Anterior cingulate cortex (tissue), 58 donors: ENCODE measurements at places on chromosomes 12 and 14.

DNA sequence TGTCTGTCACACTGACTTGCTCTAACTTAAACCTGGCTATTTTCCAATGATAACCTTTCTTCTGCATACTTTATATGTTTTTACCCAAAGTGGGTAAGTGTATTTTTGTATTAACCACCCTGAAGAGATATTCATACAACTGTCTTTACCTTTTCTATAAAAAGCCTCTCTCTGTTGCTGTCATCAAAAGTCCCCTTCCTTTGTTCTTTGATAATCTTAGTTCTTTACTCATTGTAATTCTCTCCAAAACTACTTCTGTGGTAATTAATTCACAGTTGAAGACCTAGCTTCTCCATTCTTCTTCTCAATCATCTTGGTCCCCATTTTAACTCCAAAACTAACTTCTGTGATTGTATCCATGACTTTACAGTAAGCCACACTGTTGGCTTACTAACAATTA lies 479.7 kb upstream of the MGAT4C start:
- DNase-seq = no peak

DNA sequence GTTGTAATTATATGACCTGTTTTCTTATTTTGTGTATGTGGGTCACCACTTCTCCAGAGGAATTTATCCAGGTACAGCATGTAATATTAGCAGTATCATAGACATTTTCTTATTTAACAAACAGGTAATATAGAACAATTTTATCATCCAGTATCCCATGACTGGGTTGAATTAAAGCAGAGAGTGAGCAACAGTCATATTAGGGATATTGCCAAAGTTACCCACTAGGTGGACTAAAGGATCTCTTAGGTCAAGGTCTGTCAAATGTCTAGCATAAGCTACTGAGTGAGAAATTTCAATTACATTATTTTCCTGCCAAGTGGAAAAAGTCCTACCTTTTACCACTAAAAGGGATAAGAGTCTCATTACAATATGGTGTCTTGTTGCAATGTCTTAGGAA lies 62.1 kb upstream of the TRIM9 start:
- no peak for DNase-seq

DNA sequence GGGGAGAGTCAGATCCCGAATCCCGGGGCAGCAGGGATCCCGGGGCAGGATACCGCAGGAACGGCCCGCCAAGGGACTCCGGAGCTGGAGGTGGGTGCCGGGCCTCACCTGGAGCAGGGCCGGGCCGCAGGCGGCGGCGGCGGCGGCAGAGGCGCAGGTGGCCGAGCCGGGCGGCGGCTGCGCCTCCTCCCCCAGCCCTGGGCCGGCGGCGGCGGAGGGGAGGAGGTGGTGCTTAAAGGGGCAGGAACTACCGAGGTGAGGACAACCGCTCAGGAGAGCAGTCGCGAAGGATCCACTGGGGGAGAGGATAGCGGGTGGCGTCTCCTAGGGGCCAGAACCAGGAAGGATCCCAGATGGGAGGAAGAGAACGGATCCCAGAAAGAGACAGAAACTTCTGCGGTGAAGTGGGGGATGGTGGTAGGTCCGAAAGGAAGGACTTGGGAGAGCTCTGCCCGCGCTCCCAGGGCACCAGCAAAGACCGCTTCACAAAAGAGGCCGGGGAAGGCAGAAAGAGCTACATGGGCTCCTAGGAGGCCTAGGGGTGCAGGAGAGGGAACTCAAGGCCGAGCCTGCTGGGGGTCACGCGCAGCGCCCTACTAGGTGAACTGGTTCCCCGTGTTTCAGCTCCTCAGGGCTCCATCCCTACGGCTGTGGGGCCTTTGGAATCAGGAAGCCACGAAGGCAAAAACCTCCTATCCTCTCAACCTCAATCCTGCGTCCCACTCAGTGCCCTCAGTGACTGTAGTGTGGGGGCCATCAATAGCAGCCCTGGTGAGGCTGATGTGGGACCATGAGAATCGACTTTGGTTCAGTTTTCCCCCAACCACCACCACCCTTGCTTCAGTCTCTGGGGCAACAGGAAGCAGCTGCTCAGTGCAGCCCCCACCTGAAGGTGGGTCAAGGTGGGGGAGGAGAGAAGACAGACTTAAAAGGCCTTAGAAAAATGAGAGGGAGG lies 5.0 kb upstream of the BAZ2A start:
- peak; percentile 84 for DNase-seq

- no peak for DNase-seq
Measured at GRCh38 chr12:113103756-113104450, 31.7 kb downstream of the RASAL1 start.

DNA sequence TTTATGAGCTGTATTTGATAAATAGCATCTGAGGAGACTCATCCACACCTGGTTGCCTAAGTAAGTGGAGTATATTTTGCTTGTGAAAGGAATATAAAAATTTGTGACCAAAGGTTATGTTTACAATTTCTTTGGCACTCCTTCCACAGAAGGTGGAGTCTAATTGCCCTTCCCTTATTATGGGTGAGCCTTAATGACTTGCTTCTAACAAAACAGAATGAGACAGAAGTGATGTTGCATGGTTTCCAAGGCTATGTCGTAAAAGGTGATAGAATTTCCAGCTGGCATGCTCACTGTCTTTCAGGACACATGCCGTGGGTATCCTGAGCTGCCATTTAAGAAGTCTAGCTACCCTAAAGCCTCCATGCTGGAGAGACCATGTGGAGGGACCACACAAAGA lies 116.8 kb upstream of the ABCD2 start:
- no peak for DNase-seq

GRCh38 chr12:112710414-112710813 lies 81.1 kb upstream of the RPH3A start:
- no peak for DNase-seq

- no peak for DNase-seq
Measured at GRCh38 chr12:108356835-108357806, 18.0 kb upstream of the CMKLR1 start.

DNA sequence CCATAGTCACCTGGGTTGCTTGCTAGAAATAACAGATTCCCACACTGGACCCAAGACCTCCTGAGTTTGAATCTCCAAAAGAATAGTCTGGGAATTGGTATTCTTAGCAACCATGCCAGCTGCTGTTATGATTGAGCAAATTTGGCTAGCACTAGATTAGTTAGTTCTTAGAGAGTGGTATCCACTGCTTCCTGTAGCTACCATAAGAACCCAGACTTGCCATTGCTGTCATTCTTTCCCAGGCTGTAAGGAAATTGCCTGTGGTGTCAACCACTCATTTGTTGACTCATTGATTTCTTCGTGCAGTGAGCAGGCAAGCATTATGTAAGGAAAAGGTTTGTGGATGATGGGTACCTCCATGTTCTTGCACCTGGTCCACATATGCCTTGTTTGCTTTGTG lies 201.8 kb upstream of the RGS6 start:
- no peak for DNase-seq

- DNase-seq = no peak
Measured at GRCh38 chr12:122985338-122986257, 5.1 kb downstream of the ARL6IP4 start.

DNA sequence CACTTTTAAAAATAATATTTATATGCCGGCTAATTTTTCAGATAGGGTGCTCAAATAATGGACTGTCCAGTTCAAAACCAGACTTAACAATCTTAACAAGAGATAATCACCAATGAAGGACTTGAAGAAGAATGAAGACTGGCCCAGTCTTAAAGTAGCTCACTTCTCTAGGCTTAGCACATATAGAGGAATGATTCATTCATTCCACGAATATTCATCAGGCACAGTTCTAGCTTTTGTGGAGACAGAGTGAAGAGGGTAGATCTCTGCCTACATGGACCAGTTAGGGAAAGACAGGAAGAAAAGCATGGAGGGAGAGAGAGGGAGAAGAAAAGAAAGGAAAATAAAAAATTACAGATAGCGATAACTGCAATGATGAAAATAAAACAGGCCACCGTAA lies 42.8 kb upstream of the METAP2 start:
- no peak for DNase-seq

DNA sequence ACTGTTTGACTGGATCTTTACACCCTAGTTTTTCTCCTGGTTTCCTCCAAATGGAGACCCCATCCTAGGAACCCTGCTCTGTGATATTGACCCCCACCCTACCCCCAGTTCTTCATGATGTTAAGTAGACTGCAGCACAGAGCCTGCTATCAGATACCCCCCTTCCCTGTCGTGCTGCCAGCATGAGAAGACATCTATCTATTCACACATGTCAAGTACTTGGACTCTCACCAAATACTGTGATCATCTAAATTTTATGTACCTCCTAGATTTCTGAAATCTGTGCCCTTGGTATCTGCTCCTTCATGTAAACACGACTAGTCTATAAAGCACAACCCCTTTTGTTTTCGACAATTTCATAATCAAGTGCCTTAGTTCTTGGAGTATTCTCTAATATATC lies 38.9 kb downstream of the FERMT2 start:
- no peak for DNase-seq

GRCh38 chr12:28172434-28173030 lies 17.7 kb upstream of the CCDC91 start:
- no peak for DNase-seq

DNA sequence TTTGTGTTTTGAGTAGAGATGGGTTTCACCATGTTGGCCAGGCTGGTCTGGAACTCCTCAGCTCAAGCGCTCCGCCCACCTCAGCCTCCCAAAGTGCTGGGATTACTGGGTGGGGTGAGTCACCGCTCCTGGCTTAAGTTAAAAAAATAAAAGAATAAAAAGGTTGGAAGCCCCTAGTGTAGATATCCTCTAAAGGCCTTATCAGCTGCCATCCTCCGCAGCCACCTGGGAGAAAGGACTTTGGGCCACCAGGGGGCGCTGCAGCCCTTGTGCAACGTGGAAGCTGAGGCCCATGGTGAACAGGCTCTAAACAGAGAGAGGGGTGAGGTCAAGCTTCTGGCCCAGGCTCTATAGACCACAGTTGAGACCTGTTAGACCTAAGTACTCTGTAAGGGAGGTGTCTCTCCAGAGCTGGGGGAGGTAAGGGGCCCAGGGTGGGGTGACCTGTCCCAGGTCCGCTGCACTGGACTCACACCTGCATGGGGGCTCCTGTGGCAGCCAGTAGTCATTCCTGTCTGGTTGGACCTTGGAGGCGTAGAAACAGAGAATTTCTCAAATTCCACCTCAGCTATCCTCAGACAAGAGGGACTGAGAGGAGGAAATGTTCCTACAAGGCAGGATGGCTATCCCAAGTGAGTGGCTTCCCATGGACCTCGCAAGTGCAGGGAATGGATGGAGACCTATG lies 14.0 kb upstream of the RACGAP1 start:
- peak; percentile 52 for DNase-seq

- no peak for DNase-seq
Measured at GRCh38 chr12:21659383-21659782, 1.7 kb upstream of the LDHB start.

DNA sequence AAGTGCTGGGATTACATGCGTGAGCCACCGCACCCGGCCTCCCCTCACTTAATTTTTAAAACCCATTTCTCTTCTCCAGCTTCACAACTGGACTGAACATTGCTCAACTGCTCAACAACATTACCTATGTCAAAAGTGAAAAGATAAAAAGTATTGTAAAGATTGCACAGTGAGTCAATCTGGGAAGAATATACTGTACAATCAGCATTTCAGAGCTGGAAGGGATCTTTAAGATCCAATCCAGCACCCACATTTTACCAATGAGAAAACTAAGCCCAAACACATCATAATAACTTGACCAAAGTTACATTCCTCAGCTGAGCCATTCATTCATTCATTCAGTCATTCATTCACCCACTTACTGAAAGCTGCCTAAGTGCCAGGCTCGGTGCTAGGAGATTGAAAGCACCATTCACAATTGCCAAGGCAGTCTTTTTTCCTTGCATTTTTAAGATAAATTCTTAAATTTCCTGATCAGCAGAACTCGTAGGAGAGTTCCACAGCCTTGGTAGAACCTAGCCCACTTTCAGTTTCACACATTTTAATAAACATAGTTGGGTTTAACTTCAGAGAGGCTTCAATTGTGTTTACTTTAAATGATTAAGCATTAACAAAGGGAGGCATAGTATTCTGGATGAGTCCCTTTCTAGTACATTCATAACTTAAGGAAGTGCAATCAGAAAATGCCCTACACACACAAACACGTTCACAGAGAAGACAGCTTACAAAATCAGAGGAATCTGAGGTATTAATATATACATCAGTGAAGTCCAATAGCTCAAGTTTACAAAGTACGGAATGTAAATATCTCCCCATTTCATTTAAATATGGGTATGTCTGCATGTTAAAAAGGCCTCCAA lies 3.0 kb downstream of the GALNT4 start:
- no peak for DNase-seq

DNA sequence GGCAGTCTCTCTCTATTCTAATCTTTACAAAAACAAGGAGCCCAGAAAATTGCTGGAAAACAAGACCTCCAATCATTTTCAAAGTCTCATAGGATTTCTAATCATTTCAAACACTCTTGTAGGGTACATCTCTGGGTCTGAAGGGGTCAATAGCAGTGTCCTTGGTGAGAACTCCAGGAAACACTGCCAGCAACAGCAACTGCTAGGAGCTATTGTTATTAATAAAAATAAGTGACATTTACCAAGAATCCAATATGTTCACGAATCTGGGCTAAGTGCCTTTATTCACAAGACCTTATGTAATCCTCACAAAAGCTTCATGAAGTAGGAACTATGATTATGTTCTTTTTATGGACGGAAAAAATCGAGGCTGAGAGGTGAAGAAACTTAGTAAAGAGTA lies 72.8 kb downstream of the TTC7B start:
- no peak for DNase-seq

DNA sequence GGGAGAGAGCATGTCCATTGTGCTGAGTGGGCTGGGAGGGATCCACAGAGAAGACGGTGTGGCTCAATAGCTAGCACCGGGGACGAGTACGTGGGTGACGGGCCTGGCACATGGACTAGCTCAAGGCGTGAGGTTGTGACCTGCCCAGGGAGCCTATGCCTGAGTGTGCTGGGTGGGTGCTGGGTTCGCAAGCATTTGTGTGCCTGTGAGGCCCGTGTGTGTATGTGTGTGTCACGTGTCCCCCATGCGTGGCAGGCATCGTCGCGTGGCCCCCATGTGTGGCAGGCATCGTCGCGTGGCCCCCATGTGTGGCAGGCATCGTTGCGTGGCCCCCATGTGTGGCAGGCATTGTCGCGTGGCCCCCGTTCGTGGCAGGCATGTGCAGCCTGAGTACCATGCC lies 109.2 kb downstream of the TMEM121 start:
- no peak for DNase-seq

DNA sequence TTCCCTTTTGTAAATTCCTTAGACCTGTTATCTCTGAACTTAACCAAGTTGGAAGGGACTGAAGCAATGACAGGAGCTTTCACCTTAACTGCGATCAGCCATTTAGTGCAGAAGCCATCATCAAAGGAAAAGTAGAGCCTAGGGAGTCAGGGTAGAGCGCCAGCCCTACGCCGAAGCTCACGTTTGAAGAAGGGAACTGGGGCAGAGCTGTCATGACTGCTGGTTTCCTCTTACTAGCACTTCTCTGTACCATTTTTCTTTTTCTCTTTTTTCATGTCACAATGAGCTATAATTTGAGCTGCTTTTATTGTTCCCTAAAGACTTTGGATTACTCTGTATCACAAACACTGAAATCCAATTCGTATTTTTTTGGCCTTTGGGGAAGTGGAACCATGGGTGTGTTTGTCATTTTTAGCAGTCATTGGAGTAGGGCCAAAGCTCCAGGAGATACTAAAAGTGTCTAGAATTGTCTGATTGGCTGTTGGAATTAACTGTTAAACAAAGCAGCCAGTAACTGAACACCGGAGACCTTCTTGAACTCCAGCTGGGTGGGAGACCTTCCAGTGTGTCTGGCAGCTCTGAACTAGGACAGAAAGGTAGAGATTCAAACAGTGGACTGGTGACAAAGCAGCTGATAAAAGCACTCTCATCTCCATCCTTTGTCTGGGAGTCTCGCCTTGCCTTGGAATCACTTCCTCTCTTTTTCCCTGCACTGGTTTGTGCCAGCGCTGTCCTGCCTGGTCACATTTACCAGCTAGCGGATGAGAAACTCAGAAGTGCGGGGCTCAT lies 9.1 kb downstream of the MTRFR start:
- DNase-seq = no peak
